Right ventricle myocardium inferior (tissue), 1 donor: ENCODE measurements at places on chromosomes 12 and 14.

DNA sequence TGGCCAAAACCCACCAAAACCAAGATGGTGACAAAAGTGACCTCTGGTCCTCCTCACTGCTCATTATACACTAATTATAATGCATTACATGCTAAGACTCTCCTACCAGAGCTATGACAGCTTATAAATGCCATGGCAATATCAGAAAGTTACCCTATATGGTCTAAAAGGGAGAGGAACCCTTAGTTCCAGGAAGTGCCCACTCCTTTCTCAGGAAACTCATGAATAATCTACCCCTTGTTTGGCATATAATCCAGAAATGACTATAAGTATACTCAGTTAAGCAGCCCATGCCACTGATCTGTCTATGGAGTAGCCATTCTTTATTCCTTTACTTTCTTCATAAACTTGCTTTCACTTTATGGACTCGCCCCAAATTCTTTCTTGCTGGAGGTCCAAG lies 43.0 kb upstream of the FUT8 start:
- DNase-seq, result no peak

DNA sequence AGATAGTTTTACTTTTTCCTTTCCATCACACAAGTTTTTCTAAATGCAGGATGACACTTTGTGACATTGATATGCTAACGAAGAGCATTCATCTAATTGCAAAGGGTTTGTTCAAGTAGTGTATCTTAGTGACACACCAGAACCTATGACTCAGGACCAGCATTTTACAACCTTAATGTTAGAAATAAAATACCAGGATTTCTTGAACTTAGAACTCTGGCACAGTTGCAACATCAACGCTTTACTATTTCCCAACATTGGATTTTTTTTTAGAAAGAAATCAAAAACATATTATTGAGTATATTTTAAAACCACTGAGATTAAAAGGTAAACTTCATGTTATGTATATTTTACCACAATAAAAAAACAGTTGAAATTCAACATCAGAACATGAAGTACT lies 17.9 kb upstream of the PLEKHG6 start:
- DNase-seq, result no peak

DNA sequence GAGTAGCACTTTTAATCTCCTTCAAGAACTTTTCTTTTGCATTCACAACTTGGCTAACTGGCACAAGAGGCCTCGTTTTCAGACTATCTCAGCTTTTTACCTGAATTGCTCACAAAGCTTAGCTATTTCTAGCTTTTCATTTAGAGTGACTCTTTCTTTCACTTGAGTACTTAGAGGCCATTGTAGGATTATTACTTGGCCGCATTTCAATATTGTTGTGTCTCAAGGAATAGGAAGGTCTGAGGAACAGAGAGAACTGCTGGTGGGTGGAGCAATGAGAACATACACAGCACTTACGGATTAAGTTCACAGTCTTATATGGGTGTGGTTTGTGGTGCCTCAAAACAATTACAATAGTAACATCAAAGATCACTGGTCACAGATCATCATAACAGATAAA lies 224.8 kb upstream of the NPAS3 start:
- DNase-seq, result no peak

DNA sequence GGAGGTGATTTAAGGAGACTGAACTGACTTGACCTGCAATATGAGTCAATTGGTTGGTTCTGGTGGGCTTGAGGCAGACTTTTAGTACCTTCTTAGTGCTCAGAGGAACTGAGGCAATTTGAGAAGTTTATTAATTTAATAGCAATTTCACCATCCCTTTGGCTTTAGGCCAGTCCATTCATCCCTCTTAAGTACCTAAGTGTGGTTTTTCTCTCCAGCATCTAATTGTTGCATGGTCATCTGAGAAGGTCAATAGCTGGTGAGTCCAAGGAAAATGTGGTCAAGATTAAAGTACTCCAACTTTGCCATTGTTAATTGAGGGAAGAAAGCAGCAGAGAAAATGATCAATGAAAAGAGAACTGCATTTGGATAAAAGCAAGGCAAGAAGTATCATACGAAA lies 115.4 kb upstream of the DYRK2 start:
- no peak for DNase-seq

- no peak for DNase-seq
These were observed 74.6 kb upstream of the TMTC1 start for GRCh38 chr12:29858270-29858786.

GRCh38 chr12:38662829-38663228 lies 242.6 kb downstream of the CPNE8 start:
- no peak for DNase-seq

GRCh38 chr12:130956009-130956408 lies 2.3 kb downstream of the ADGRD1 start:
- no peak for DNase-seq
